ENCODE measurements at places on chromosomes 11 and 22.

DNA sequence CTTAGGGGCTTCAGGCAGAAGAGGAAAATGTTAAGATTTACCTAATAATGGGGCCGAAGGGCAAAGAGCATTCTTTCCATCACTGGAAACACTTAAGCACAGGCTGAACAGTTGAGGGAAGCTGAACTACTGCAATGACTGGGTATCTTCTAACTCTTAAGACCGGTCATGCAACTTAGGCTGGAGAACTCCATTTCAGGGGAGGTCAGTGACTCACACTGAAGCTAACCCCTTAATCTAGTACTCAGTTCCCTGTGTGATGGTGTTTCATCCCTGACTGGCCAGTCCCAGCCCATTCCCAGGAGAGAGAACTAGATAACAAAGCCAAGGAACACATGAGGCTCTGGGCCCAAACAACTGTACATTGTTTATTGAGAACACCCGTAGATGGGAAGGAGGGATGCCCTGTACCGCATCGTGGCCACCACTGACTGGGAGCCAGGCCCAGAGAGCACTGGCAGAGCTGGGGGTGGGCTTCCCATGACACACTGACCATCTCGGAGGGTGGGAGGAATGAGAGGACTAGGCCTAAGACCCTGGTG lies 10.5 kb downstream of the RPL27A start:
- DNase-seq: no peak

DNA sequence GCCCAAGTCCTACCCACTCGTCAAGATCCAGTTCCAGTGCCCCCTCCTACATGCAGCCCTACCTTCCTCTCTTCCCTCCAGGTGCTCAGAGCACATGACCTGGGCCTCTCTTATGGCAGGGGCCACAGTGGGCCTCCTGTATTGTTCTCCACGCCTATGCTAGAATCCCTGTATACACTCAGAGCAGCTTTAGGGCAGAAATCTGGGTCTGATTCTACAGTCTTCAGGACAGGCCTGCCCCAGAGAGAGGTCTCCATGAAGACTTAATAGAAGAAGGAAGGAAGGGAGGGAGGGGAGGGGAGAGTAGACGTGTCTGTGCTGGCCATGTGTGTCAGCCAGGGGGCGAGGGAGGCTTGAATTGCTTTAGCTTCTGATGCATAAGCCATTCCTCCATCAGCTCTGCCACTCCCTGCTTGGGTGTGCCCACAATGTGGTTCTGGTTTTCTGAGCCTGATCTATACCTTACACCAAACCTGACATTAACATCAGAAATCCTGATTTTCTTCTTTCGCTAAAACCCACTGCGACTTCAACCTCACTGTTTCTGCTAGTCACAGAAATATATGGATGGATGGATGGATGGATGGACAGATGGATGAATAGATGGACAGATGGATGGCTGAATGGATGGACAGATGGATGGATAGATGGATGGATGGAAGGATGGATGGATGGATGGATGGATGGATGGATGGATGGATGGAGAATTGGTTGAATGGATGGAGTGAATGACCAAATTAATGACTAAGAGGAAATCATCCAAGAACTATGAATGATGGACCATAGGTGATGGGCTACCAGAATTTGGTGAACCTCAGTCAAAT lies 56.6 kb upstream of the PRDM11 start:
- no peak for DNase-seq

GRCh38 chr11:3223932-3224381 lies 5.3 kb upstream of the MRGPRG start:
- no peak for DNase-seq

GRCh38 chr22:27867085-27867952 lies 51.7 kb downstream of the PITPNB start:
- DNase-seq: no peak

DNA sequence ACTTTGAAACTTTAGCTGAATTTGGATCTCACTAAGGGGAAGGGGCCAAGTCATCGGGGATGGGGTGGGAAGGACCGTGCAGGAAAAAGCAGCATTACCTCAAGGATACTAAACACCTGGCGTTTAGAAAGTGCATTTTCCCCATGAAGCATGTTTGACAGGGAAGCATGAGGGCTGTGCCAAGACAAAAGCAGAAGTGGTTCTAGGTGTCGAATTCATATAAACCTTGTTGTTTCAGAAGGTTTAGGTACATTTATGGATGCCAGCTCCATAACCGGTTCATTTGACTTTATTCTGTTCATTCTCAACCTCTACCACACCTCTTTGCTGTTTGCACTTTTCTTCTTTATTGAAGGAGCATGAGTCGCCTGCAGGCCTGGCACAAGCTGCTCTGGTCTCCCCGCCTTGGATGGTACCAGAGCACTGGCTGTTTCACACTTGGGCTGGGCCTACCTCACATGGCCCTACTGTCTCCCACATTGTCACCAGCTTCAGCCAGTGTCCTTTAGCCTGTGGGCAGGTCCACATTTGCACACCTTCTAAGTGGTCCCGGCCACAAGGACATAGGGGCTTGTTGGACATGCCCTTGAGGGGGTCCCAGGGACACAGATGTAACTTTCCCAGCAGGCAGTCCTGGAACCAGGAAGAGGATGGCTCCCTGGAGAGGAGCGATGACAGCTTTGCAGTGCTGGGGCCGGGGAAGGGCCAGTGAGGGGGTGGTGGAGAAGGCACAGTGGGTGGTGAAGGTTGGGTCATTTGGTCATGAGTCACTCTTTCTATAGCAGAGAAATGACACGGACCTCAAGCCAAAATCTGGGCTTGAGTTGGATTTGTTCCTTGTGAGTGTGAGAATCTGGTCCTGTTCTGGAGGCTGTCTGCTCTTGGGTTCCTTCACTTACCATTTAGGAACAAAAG lies 3.2 kb upstream of the ST14 start:
- DNase-seq: no peak

DNA sequence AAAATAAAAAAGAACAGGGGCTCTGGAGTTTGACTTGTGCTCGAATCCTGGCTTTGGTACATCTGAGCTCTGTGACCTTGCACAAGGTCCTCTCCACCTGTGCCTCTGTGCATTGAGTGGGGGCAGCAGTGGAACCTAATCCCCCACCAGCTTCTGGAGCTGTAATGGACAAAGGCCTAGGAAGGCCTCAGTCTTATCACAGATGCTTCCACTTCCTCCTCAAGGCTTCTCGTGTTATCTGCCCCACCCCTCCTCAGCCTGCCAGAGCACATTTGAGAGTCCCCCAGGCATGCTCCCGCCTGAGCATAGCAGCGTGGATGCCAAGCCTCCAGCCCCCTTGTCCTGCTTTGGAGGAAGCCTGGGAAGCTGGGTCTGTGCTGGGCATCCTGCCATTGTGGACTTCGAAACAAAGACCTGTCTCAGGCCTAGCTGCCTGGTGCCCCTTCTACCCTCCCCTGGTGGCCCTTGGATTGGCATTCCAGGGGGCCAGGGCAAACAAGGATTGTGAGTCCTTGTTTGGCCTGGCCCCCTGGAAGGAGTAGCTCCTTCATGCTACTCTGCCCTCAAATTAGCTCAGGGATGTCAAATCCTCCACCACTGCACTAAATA lies 15.0 kb downstream of the SLC35E4 start:
- DNase-seq: no peak

- DNase-seq: no peak
Measured at GRCh38 chr11:29214833-29215232, 802.0 kb downstream of the KCNA4 start.

GRCh38 chr11:58980159-58980843 lies 41.0 kb downstream of the GLYATL1 start:
- no peak for DNase-seq

DNA sequence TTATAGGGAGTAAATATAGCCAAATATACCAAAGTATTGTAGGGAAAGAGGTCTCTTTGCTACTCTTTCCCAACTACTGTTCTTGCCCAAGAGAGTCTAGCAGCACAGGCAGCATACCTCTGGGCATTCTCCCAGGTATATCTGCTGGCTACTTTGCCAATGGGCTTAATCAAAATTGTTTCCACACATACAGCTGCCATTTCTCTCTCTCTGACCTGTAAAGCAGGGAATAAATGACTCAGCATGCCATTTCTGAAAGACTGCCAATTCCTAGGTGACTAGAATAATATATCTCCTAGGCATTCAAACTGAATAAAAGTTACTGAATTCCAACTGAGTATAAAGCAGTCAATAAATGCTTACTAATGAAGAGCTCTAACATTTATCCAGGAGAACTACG lies 44.6 kb downstream of the RDX start:
- DNase-seq: peak; percentile 33

GRCh38 chr22:19068784-19069271 lies 53.4 kb downstream of the DGCR2 start:
- no peak for DNase-seq

Measured in pancreas (tissue), 10 donors.